ENCODE measurements at places on chromosomes 11 and 22.

DNA sequence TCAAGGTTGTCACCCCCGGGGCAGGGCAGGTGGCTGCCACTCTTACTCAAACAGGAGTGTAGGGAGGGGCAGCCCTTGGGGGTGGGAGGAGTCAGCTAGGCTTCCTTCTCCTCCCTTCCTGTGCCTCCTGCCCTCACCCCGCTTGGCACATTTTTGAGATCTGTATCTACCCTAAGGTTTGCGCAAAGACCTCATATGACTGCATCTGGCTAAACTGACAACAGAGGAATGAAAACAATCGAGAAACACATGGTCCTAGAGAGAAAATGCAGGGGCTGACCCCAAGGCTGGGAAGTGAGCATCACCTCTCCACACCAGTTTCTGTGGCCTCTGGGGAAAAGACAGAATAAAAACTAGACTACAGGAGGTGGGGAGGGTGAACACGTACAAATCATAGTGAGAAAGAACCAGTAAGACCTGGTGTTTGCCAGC, 28.1 kb downstream of the IGSF9B start:
- peak; percentile 64 for DNase-seq

- DNase-seq = no peak
Measured at GRCh38 chr22:17866127-17866526, 91.9 kb upstream of the BID start.

- DNase-seq = no peak
Measured at GRCh38 chr11:5690216-5690615, 626 bp downstream of the TRIM22 start.

- DNase-seq = no peak
Measured at GRCh38 chr11:111416231-111416960, 37.3 kb upstream of the POU2AF1 start.

- DNase-seq = peak; percentile 30
Measured at GRCh38 chr22:37633089-37633624, 6.3 kb upstream of the SH3BP1 start.

- peak; percentile 44 for DNase-seq
Measured at GRCh38 chr11:2377511-2378443, 667 bp downstream of the CD81 start.

DNA sequence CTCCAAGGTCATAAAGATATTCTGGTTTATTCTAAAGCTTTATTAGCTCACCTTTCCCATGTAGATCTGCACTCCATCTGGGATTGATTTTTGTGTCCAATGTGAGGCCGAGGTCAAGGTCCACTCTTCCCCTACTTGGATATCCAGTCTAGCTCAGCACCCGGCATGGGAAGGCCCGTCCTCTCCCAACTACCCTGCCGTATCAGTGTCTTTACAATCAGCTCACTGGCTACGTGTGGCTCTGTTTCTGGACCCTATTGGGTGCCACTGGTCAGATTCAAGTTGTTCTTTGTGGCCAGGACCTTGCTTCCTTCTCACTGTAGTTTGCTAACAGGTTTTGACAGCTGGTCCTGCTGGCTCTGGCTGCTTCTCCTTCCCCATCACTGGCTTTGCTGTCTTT, 30.9 kb downstream of the KCNQ1OT1 start:
- no peak for DNase-seq

- DNase-seq = no peak
Measured at GRCh38 chr11:119218141-119218878, 12.2 kb downstream of the CBL start.

GRCh38 chr22:25492841-25493734, 71.4 kb upstream of the GRK3 start:
- DNase-seq = no peak

DNA sequence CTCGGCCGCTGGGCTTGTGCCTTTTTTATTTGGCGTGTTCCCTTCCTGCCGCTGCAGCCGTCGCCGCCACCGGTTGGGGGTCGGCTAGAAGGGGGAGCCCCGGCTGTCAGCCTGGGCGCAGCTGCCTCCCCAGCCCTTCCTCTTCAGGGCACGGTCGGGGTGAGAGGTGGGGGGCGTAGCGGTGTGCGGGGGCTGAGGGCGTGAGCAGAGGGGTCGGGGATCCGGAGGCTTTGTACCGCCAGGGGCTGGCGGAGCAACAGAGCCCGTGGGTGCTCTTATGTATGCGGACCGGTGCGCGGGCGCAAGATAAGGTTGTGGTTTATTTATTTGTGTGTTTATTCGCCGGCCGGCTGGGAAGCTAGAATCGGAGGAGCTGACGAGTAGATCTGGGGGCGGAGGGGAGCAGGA, 477 bp downstream of the ZBTB16 start:
- no peak for DNase-seq

GRCh38 chr11:22860241-22860640, at the start of gene CCDC179:
CCDC179 (minus strand) TSS chr11:22860474; CDS start chr11:22860421, 53 bp downstream.
- no peak for DNase-seq

Measured in CD4-positive, alpha-beta T cell treated with Interleukin-6 at 100 ng/mL for 8 hours (primary cell).